ENCODE measurements at places on chromosomes 4 and X. TPM values are rescaled to one million over a fixed set of nuclear protein-coding genes. Genes with fewer than 3 reads are reported as not detected.

Gene CDKL5
- 15.8 TPM for total RNA-seq

Gene GPM6B
- 1.00 TPM for total RNA-seq

- DNase-seq, result no peak
Observed at GRCh38 chr4:140637836-140638235, 69.1 kb upstream of the UCP1 start.

- no peak for DNase-seq
Observed at GRCh38 chr4:145812919-145813318, 125.7 kb downstream of the ZNF827 start.

DNA sequence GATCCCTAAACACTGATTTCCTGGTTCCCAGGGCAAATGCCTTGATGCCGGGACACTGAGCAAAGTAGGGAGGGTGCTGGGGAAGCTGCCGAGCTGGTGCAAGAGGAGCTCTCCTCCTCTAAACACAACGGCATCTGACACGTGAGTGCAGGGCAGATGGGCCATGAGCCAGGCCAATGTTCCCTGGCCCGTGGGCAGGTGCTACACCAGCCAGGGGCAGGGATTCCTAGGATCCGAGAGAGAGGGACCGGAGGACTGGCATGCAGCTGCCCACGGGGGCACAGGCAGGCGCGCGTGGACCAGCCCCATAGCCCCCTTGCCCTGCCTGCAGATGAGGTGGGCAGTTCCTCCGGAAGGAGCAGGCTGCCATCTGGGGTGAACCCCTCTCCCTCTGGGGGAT is 66.8 kb upstream of the AFAP1 start:
- DNase-seq, result no peak

DNA sequence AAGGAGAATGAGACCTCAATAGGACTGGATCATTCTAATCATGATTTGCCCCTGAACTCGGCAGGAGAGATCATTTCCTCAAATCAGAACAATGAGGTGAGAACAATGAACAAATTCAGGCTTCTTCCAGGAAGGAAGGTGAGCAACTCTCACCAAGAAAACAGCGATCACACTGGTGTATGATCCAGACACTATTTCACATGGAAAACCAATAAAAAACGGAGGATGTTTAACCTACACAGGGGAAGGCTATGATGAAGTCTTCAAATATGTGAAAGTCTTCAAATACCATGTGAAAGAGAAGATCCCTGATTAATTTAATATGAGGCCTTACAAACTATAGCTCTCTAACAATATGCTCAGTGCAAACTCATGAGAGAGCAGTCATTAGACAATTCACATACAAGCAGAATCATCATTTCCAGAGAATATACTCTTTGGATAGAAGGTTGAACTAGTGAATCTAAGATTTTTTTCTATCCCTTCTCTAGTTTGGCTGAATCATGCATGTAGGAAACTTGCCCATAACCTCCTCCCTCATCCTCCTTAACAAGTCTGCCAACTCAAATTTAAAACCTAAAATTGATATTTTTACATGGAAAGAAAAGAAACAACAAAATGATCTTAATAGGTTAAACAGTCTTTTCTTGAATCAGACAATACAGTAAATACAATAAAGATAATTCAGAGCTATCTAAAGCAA is 122.5 kb downstream of the ADAMTS3 start:
- DNase-seq, result no peak
